Activated T-helper 2 cell treated with anti-CD3 and anti-CD28 coated beads, Interferon-gamma antibody, Interleukin-2, Interleukin-4, amounts not matched to agents 10 μg/mL and 5 μg/mL and 100 μg/mL, durations not matched to agents 14 hours and 24 hours and 36 hours (primary cell): ENCODE measurements at places on chromosomes 7 and 10.

DNA sequence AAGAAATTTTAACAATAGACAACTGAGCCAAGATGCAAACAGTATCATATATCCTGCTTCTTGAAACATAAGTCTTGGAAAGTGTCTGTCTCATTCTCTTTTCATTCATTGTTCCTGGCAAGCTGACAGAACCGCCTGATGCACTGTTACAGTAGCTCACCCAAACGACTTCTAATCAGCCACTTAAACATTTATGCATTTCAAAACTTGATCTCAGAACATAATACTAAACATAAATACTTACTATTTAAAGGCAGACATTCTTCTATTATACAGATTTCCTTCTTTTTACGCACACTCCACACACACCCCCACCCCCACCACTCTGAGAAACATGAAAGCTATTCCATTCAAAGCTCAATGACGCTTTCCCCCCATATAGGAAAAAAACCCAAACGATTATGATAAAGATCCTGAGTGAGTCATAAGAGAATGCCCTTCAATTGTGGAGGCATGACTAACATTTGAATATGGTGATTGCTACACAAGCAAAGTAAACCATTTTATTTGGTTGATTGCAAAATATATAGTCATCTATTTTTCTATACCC, 30.5 kb downstream of the SHTN1 start:
- H3K27ac ChIP-seq: no peak overlapping the region
- no peak overlapping the region for H3K4me3 ChIP-seq
- H3K27me3 ChIP-seq: no peaks in the 10 kb centered on the region
- H3K36me3 ChIP-seq: no peaks in the 10 kb centered on the region

DNA sequence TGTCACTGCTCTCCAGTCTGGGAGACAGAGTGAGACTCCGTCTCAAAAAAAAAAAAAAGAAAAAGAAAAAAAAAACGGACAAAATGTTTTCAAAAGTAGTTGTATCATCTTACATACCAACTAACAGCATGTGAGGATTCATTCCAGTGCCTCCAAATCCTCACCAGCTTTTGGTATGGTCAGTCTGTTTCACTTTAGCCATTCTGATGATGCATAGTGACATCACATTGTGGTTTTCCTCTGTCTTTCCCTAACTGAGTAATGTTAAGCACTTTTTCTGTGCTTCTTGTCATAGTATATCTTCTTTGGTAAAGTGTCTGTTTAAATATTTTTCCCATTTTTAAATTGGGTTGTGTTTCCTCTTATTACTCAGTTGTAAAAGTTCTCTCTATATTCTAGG, 251.4 kb upstream of the CTBP2 start:
- H3K27ac ChIP-seq: no peak overlapping the region
- H3K27me3 ChIP-seq: no peaks in the 10 kb centered on the region
- no peak for DNase-seq
- no peak overlapping the region for H3K4me3 ChIP-seq
- no peaks in the 10 kb centered on the region for H3K36me3 ChIP-seq
- H3K4me1 ChIP-seq: no peaks in the 10 kb centered on the region

DNA sequence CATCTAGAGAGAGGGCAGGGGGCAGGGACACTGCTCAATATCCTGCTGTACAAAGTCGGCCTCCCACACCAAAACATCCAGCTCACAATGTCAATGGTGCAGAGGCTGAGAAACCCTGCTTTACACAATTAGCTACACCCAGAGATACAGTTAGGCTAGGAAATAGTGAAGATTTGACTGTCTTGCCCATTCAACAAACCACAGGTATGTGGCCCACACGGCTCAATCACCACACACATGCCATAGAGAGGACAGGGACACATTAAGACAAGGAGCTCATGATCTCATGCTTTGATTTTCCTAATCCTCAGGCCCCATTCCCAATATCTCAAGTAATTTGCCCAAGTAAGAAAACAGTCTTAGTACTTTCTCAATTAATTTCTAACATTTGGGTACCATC, 110.4 kb downstream of the OSBPL3 start:
- H3K4me1 ChIP-seq: peaks cover 46% of the 10 kb centered on the region
- H3K36me3 ChIP-seq: peaks cover 79% of the 10 kb centered on the region
- no peak for DNase-seq
- no peak overlapping the region for H3K27ac ChIP-seq

- peaks cover 26% of the 10 kb centered on the region for H3K4me1 ChIP-seq
- no peak overlapping the region for H3K27ac ChIP-seq
- no peaks in the 10 kb centered on the region for H3K27me3 ChIP-seq
- H3K4me3 ChIP-seq: no peak overlapping the region
Measured at GRCh38 chr7:77759294-77759889, 38.8 kb downstream of the TMEM60 start.

GRCh38 chr10:133388973-133389818, 4.8 kb upstream of the MTG1 start:
- H3K27ac ChIP-seq: peak overlapping the region; percentile 90
- DNase-seq: peak; percentile 46
- peaks cover 36% of the 10 kb centered on the region for H3K4me1 ChIP-seq

DNA sequence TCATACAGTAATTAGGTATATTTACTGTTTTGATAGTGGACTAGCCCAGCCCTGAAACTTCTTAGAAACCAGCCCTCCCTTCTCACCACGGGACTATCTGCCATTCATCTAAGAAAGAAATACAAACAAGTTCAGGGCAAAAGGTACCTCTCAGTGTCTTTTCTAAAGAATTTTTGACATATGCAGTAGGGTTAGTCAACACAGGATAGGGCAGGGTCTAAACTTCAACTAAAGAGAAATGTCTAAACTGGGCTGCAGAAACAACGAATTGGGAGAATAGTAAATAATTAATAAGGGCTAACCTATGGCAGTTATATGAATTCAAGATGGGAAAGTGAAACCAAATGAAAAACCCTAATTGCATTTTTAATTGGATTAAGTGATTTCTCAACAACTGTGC, 496.6 kb downstream of the INHBA start:
- no peak overlapping the region for H3K27ac ChIP-seq
- H3K27me3 ChIP-seq: no peaks in the 10 kb centered on the region
- H3K36me3 ChIP-seq: no peaks in the 10 kb centered on the region
- H3K4me3 ChIP-seq: no peak overlapping the region

DNA sequence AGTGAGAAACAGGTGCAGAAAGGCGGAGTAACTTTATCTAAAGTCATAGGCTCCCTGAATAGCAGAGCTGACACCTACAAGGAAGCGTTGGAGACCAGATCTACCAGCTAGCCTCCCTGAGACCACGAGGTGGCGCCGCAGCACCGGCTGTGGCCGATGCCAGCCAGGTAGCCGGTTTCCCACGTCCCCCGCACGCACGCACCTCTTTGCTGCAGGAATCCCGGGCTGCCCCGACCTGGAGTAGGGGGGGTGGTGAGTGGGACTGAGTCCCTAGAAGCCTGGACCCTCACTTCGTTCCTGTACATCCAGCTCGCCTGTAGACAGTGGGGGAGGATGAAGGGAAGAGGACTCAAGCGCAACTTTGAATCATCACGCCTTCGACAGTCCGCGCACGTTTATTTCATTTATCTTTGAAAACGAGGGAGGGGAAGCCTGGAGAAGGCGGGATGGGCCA, 3.7 kb downstream of the ELOVL3 start:
- H3K4me3 ChIP-seq: peak overlapping the region; percentile 73
- DNase-seq: peak; percentile 79
- H3K4me1 ChIP-seq: peaks cover 23% of the 10 kb centered on the region
- H3K27me3 ChIP-seq: peaks cover 41% of the 10 kb centered on the region
- H3K36me3 ChIP-seq: no peaks in the 10 kb centered on the region

- H3K4me3 ChIP-seq: no peak overlapping the region
- H3K27me3 ChIP-seq: peaks cover 2% of the 10 kb centered on the region
- no peaks in the 10 kb centered on the region for H3K4me1 ChIP-seq
- no peaks in the 10 kb centered on the region for H3K36me3 ChIP-seq
Measured at GRCh38 chr7:12493407-12493806, 77.1 kb upstream of the SCIN start.

DNA sequence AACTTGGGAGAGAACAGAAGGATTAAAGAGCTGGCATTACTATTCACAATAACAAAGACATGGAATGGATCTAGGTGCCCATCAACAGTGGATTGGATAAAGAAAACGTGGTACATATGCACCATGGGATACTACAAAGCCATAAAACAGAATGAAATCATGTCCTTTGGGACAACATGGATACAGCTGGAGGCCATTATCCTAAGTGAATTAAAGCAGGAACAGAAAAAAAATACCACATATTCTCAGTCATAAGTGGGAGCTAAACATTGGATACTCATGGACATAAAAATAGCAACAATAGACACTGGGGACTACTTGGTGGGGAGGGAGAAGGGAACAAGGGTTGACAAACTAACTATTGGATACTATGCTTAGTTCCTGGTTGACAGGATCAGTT, 133.2 kb upstream of the ITGB1 start:
- DNase-seq: no peak
- H3K27ac ChIP-seq: no peak overlapping the region
- peaks cover 16% of the 10 kb centered on the region for H3K36me3 ChIP-seq
- peaks cover 14% of the 10 kb centered on the region for H3K4me1 ChIP-seq

- no peaks in the 10 kb centered on the region for H3K36me3 ChIP-seq
- no peak overlapping the region for H3K27ac ChIP-seq
- DNase-seq: no peak
Measured at GRCh38 chr10:23345861-23346260, 1.3 kb upstream of the C10orf67 start.

GRCh38 chr10:98485959-98486358, 39.2 kb upstream of the HPS1 start:
- H3K27me3 ChIP-seq: peaks cover 2% of the 10 kb centered on the region
- no peak for DNase-seq
- H3K27ac ChIP-seq: no peak overlapping the region
- H3K4me1 ChIP-seq: no peaks in the 10 kb centered on the region
- H3K36me3 ChIP-seq: no peaks in the 10 kb centered on the region
- no peak overlapping the region for H3K4me3 ChIP-seq

DNA sequence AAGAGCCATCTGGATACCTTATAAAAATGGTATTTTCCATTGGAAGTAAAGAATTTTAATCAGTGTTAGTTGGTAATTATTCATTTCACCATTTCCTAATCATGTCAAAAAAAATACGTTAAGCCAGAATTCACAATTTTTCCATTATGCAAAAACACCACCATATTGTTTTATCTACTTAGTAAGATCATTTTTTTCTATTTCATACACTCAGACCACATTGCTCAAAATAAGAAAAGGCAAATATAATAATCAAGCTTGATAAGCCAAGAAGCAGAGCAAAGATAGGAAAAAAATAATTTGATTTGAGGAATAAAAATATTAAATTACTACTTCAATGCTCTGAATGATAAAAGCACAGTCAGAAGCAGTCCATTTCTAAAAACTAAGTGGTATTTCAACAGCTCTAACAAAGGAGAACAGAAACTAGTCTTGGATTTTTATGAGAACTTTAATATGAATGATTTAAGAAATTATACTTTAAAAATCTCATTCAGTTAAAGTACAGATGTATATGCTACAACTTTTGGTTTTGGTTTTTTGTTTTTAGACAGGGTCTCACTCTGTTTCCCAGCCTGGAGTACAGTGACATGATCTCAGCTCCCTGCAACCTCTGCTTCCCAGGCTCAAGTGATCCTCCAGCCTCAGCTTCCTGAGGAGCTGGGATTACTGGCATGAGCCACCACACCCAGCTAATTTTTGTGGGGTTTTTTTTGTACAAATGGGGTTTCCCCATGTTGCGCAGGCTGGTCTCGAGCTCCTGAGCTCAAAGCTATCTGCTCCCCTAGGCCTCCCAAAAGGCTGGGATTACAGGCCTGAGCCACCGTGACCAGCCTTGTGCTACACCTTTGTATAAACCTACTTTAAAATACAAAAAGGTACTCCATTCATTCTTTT, 46.6 kb downstream of the LRRN3 start:
- no peaks in the 10 kb centered on the region for H3K27me3 ChIP-seq
- H3K36me3 ChIP-seq: no peaks in the 10 kb centered on the region
- H3K4me1 ChIP-seq: peaks cover 32% of the 10 kb centered on the region
- H3K4me3 ChIP-seq: peak overlapping the region; percentile 57
- peak overlapping the region; percentile 93 for H3K27ac ChIP-seq

DNA sequence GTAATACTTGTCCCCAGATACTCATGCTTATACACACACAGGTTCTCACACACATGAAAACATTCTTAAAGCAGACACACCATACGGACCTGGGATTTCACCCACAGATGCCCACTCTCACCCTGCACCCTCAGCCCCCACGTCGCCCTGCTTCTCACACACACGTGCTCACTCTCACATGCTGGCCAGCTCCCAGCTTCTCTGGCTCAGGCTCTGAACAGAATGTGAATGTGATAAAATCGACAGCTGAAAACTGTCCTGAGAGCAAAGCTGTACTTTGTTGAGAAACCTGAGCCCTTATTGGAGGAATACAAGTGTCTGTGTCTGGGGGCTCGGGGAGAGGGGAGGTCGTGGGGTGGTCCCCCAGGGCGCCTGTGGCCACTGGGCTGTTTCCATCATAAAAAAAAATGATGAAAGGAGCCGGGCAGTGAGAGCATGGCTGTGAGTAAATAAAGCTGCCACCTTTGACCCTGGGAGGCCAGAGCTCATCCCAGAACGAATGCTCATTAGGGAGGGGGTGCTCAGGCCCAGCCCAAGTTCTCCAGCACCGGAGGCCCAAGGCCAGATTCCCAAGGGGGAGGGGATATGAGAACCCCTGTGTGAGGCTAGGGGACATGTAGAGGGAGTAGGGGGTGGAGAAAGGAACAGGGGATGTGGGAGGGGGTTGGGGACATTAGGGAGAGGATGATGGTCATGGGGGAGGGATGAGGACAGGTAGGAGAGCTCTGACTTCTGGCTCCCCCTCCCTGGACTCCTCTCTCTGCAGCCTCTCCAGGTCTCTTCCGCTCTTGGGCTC, 18.1 kb upstream of the TLX1 start:
- no peaks in the 10 kb centered on the region for H3K4me1 ChIP-seq
- no peak overlapping the region for H3K27ac ChIP-seq
- no peak for DNase-seq
- peaks cover 34% of the 10 kb centered on the region for H3K27me3 ChIP-seq
- H3K36me3 ChIP-seq: no peaks in the 10 kb centered on the region

GRCh38 chr10:78247821-78248220, 214.2 kb downstream of the RPS24 start:
- H3K36me3 ChIP-seq: peaks cover 4% of the 10 kb centered on the region
- no peak overlapping the region for H3K4me3 ChIP-seq

DNA sequence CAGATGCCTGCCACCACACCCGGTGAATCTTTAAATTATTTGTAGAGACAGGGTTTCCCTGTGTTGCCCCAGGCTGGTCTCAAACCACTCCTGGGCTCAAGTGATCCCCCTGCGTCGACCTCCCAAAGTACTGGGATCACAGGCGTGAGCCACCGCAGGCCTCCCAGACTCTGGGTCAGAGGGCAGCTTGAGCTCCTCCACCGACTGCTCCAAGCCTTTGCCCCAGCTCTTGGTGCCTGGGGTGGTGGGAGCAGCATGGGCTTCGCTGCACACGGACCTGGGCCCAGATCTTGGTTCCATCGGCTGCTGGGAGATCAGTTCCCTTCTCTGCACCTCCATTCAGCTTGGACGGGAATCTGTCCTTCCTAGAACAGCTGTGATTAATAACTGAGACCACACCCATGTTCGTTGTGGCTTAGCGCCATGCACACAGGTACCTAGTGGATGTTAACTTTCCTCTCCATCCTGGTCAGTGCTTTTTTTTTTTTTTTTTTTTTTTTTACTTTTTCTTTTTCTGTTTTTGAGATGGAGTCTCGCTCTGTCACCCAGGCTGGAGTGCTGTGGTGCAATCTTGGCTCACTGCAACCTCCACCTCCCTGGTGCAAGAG, 125.3 kb downstream of the CUX1 start:
- H3K4me3 ChIP-seq: no peak overlapping the region
- no peaks in the 10 kb centered on the region for H3K4me1 ChIP-seq
- H3K27ac ChIP-seq: no peak overlapping the region
